ENCODE measurements at places on chromosomes 12 and 14. TPM values are rescaled to one million over a fixed set of nuclear protein-coding genes. Genes with fewer than 3 reads are reported as not detected.

DNA sequence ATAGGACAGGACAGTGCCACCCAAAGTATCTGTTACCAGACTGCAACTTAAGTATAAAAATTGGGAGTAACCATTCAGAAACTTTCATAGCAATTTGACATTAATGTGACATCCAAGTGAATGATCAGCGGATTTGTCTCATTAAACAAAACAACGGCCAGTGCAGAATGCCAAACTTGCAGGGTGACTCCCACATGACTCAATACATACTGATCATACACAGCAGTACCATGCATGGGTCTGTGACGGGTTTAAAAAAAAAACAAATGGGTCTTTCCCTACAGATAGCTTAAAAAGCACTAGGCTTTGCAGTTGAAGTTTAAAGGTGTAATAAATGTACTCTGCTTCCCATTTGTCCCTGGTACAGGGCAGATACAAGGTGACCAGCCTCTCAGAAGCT lies 116.6 kb downstream of the SLC35F4 start:
- DNase-seq: peak; percentile 17

The GYS2 gene
- not detected for polyA plus RNA-seq

- no peak for DNase-seq
These were observed 83.8 kb downstream of the SRGAP1 start for GRCh38 chr12:63928305-63928704.

The SLC7A7 gene
- 0.33 TPM for polyA plus RNA-seq

The TEX52 gene
- not detected for polyA plus RNA-seq

The LRIG3 gene
- polyA plus RNA-seq: 30.9 TPM

DNA sequence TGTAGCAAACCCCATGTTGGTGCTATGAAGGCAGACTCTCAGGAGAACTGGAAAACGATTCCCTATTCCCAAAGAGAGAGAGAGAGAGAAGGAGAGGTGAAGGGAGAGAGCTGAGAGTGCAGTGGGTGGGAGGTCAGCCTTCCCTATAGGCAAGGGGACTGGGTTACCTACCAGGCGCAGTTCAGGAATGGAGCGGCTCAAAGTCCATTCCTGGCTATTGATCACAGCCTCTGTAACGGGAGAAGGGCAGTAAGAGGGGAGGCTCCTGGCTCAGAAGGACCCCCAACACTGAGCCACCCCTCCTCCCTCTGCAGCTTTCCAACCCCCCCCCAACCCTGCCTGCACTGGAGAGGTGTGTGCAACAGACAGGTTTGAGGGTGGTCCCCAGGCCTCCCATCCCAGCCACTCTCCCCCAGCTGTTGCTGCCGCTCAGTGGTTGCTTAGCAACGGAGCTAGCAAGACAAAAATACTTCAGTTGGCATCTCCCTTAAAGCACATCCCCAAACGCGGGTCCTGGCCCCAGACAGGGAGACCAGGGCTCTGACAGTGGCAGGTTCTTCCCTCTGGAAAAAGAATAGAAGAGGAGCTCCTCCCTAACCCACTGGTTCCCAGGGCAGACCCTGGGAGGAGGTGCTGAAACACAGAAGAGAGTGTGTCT lies 3.2 kb downstream of the AGAP2 start:
- no peak for DNase-seq

DNA sequence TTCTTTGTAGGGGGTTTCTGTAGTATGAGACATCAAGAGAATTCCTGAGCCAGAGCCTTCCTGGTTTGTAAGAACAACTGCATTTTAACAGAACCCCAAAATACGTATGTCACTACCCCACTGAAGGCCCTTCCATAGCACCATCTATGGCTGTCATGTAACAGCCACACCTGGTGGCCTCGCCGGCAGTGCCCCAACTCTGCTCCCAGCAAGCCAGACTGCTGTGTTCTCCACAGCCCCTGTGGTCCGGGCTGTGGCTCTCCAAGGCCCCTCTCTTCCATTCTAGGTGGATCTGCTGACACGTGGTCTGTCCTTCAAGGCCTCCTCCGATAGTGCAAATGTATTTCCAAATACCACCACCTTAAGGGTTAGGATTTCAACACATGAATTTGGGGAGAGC lies 9.9 kb upstream of the PPP1R13B start:
- no peak for DNase-seq

The ATP6V1D gene
- 112 TPM for polyA plus RNA-seq

DNA sequence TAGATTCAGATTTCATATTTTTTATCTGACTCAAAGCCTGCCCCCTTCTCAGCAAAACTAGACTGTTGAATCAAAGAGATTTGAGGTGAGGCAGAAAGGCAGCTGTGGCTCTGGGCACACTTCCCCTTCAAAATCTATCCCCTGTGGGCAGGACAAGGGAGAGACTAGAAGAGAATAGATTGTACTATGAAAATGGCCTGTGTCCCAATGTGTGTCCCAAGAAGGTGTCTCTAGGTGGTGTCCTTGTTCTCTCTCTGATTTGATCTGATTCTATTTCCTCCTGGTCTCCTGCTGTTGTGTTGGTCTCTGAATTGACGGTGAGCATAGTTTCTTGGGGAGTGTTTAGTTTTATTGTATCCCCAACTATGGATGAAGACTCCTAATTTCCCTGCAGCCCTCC lies 565.8 kb upstream of the ATP2B1 start:
- DNase-seq: no peak

GRCh38 chr14:39383741-39384140 lies 48.5 kb downstream of the FBXO33 start:
- no peak for DNase-seq

DNA sequence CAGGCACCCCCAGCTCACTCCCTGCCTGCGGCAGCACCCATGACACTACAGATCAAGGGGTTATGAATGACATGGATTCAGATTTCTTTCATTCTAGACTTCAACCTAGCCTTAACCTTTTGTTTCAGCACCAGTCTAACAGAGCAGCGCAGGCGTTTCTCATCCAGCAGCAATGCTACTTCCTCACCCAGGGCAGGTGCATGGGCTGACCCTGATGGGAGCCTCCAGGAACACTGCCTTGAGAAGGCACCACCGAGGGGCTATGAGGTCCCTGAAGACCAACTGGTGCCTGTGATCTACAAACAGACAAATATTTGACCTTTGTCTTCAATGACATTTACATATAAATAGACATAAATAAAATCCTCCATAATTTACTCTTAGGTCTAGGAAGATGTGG lies 10.8 kb downstream of the CDCA4 start:
- no peak for DNase-seq

DNA sequence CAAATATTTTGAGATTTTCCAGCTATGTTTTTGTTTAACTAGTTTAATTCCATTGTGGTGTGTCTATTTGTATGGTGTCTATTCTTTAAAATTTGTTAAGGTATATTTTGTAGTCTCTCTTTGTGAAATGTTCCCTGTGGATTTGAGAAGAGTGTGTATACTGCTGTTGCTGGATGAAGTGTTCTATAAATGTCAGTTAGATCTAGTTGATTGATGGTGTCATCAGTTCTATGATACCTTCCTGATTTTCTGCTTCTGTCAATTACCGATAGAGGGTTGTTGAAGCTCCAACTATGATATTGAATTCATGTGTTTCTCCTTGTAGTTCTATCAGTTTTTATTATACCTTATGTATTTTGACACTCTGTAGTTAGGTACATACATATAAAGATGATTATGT lies 53.1 kb downstream of the FUT8 start:
- no peak for DNase-seq

GRCh38 chr14:31936115-31936514 lies 141.0 kb upstream of the ARHGAP5 start:
- DNase-seq: no peak

GRCh38 chr14:104140463-104141331 lies 2.3 kb downstream of the KIF26A start:
- no peak for DNase-seq

The SRRM4 gene
- polyA plus RNA-seq: not detected

DNA sequence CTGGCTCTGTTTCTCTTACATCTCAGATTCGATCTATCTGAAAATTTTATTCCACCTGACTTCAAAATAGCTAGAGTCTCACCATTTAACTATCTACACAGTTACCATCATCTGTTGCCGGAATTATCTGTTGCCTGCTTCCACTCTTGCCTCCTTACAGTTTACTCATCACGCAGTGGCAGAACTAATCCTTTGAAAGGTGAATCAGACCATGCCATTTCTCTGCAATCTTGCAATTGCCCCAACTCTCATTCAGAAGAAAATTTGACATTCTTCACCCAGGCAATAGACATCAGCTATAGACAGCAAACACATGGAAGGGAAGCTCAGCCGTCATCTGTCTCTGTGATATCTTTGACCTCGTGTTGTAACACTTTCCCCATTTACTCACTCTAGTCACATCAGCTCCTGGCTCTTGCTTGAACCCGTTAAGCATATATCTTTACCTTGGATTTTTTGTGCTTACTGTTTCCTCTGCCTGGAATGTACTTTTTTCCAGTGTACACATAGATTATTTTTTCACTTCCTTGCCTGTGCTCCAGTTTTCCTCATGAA lies 85.5 kb downstream of the PDE3A start:
- no peak for DNase-seq

The LBHD2 gene
- not detected for polyA plus RNA-seq

DNA sequence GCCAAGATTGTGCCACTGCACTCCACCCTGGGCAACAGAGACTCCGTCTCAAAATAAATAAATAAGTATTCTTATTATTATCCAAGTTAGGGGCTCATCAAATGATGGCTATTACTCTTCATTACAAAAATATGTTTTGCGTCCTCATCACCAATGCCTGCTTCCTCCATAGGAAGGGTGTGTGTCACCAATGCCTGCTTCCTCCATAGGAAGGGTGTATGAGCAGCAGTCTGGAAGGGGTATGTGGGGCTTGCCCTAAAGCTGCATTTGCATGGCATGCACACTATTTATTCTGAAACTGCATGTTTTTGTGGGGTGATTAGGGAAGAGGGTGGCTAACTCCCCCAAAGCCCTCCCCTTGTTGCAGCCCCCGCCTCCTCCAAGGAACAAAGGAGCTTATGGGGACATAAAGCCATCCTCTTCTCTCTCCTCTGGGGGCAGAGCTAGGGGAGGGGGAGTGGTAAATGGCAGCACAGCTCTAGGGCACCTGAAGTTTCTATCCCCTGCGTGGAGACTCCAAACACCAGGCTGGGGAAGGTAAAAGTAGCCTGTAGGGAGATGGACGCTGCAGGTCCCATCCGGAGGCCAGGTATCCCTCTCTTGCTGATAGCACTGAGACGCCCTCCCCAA lies 1.3 kb downstream of the CAMKK2 start:
- DNase-seq: no peak

GRCh38 chr14:34081576-34082136 lies 130.8 kb upstream of the EGLN3 start:
- no peak for DNase-seq

The SLC6A13 gene
- 0.45 TPM for polyA plus RNA-seq

The INHBC gene
- not detected for polyA plus RNA-seq

The DCN gene
- polyA plus RNA-seq: 1.1 TPM

- DNase-seq: no peak
These were observed 60.1 kb upstream of the HSPB8 start for GRCh38 chr12:119118625-119119024.

The OR6C2 gene
- not detected for polyA plus RNA-seq

DNA sequence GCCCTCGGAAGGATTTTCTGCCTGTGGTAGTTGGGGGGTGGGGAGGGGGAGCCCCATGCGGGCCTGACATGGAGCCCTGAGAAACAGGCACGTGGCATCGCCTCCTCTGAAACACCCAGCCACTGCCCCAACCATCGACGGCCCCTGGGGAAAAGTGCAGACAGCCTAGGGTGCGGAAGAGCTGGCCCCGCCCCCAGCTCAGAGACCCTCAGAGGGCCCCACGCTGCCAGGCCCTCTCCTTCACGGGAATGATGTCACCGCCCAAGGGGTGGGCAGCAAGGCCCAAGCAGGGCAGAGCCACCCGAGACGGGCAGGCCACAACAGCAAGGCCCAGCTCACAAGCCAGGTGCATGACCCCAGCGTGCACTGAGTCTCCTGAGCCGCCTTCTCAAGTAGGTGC lies 26.2 kb downstream of the BEGAIN start:
- no peak for DNase-seq

The HSPA2 gene
- 7.0 TPM for polyA plus RNA-seq

GRCh38 chr14:94043756-94044475 lies 17.8 kb downstream of the OTUB2 start:
- DNase-seq: no peak

DNA sequence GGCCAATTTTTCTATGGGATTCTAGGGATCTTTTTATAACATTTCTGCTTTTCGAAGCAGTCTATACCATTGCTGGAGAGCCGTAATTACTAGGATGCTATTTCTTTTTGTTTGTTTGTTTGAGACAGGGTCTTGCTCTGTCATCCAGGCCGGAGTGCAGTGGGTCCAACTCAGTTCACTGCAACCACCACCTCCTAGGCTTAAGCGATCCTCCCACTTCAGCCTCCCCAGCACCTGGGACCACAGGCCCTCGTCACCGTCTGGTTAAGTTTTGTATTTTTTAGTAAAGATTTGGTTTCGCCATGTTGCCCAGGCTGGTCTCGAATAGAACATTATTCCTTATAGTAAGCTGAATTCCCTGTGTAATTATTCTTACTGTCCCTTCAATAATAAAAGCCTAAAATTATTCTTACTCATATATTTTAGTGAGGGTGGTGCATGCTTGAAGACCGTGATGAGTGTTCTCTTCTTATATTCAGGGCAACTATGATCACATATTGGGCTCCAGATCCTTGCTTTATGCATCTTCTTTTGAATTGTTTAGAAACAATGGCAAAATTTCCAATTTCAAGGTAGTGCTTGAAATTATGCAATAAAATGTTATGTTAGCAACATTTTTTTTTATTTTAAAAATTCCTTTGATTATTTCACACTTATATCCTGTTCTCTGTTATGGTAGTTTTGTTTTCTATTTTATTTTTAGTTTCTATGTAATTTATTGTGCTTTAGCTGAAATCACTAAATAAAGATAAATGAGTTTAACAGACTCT lies 66.2 kb downstream of the CRADD start:
- DNase-seq: no peak

GRCh38 chr14:34718750-34719304 lies 4.4 kb upstream of the CFL2 start:
- DNase-seq: no peak

The MSI1 gene
- not detected for polyA plus RNA-seq

DNA sequence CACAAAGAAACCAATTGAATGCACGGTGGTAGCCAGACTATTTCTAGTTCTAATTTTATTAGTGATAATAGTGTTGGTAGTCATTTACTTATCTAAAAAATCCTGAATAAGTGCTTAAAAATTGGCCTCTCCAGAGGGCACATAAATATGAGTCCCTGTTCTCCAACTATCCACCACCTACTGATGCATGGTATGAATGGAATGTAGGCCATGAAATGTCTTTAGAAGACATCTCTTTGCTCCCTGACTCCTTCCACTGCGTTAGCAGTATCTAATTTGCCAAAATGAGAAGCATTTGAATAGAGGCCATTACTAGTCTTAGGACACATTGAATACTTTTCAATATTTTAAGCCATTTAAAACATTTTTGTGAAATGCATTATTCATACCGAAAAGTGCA lies 261.7 kb downstream of the LRFN5 start:
- DNase-seq: no peak

DNA sequence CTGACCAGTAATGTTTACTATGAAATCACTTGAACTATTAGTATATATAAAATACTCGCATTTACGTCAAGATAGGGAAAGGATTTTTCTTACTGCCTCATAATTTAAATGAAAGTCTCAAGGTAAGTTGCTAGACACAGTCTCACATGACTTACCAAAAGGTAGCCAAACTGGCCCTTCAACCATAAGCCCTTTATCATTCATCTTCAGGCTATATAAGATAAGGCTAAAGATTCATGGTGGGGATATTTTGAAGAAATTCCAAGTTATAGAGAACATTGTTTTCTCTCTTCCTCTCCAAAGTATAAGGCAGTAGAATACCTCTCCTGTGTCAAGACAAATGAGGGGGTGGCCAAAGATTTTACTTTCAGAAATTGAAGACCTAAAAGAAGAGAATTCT lies 23.4 kb downstream of the KIF21A start:
- no peak for DNase-seq

GRCh38 chr12:32574585-32574984 lies 104.5 kb upstream of the DNM1L start:
- no peak for DNase-seq
